ENCODE measurements at places on chromosomes 12 and 14. TPM values are rescaled to one million over a fixed set of nuclear protein-coding genes. Genes with fewer than 3 reads are reported as not detected.

The HECTD1 gene
- 130 TPM for total RNA-seq

The SLC41A2 gene
- total RNA-seq, result 7.2 TPM

The ACVR1B gene
- total RNA-seq, result 14.6 TPM

The LRRC9 gene
- total RNA-seq, result 0.18 TPM

The MIPOL1 gene
- total RNA-seq, result 13.2 TPM

The GARIN6 gene
- total RNA-seq, result not detected

The SLC35E3 gene
- 6.2 TPM for total RNA-seq

The STYK1 gene
- not detected for total RNA-seq

The FIGNL2 gene
- 0.25 TPM for total RNA-seq

The WSCD2 gene
- total RNA-seq, result 1.0 TPM

The GPR84 gene
- 0.40 TPM for total RNA-seq

The OSGEP gene
- 17.6 TPM for total RNA-seq

The CAPS2 gene
- 18.2 TPM for total RNA-seq

The ATF1 gene
- total RNA-seq, result 22.9 TPM

The GCH1 gene
- total RNA-seq, result 2.0 TPM

The C1S gene
- 232 TPM for total RNA-seq

The FITM1 gene
- total RNA-seq, result 178 TPM

The AREL1 gene
- total RNA-seq, result 22.2 TPM

The FLRT2 gene
- total RNA-seq, result 18.4 TPM

The DLK1 gene
- not detected for total RNA-seq

The INHBE gene
- total RNA-seq, result not detected

The SYNE3 gene
- 18.0 TPM for total RNA-seq

The ERH gene
- total RNA-seq, result 112 TPM

The GALNT8 gene
- total RNA-seq, result 8.8 TPM

The EPYC gene
- not detected for total RNA-seq

The SERPINA5 gene
- 14.1 TPM for total RNA-seq

The LGR5 gene
- total RNA-seq, result 0.68 TPM

The IFNG-AS1 gene
- total RNA-seq, result 0.93 TPM

The RBP5 gene
- total RNA-seq, result 0.47 TPM

The TMEM253 gene
- total RNA-seq, result 0.28 TPM

The TAMALIN gene
- total RNA-seq, result 23.7 TPM

The TOMM20L gene
- not detected for total RNA-seq

The SIVA1 gene
- total RNA-seq, result 74.6 TPM

The ZNF384 gene
- 33.8 TPM for total RNA-seq

The LRCOL1 gene
- not detected for total RNA-seq

The TBX5 gene
- total RNA-seq, result 275 TPM

The PTPN21 gene
- total RNA-seq, result 47.2 TPM

The PDZRN4 gene
- 0.74 TPM for total RNA-seq

The FAM222A gene
- total RNA-seq, result 16.4 TPM

The TRMT5 gene
- total RNA-seq, result 9.4 TPM

The CPNE6 gene
- not detected for total RNA-seq

The LALBA gene
- total RNA-seq, result not detected

The AMDHD1 gene
- total RNA-seq, result 0.45 TPM

The SCN8A gene
- total RNA-seq, result 0.58 TPM

The FICD gene
- 2.8 TPM for total RNA-seq

The IRAK3 gene
- total RNA-seq, result 17.0 TPM

The EEA1 gene
- 23.0 TPM for total RNA-seq

The SRGAP1 gene
- total RNA-seq, result 3.7 TPM

The TSFM gene
- total RNA-seq, result 36.1 TPM

The CACNA1C gene
- 125 TPM for total RNA-seq

The BATF gene
- total RNA-seq, result not detected

The PCED1B gene
- 1.3 TPM for total RNA-seq

The CLBA1 gene
- total RNA-seq, result 3.2 TPM

The PTPRB gene
- total RNA-seq, result 40.0 TPM

The NRXN3 gene
- 4.0 TPM for total RNA-seq

All from right cardiac atrium (tissue), 5 donors.